Stimulated activated CD4-positive, alpha-beta T cell treated with anti-CD3 and anti-CD28 coated beads, TNF-alpha, amount 100 ng/mL, for 48 hours (primary cell): ENCODE measurements at places on chromosomes 11 and 22.

DNA sequence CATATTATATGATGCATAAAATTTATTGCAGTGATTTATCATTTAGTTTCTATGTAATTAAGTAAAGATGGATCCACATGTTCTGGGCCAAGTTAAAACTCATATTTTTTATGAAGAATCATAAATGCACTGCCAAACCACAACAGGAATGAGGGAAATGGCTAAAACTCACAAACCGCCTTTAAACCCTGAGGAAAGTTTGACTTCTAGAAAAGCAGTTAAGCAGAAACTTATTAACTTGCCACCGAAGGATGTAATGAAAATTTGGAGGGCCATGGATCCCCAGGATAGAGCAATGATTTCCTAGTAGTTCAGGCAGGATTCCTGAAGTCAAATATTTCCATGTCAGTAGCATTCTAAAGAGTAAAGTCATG lies 218.3 kb upstream of the CTSC start:
- no peak for DNase-seq

DNA sequence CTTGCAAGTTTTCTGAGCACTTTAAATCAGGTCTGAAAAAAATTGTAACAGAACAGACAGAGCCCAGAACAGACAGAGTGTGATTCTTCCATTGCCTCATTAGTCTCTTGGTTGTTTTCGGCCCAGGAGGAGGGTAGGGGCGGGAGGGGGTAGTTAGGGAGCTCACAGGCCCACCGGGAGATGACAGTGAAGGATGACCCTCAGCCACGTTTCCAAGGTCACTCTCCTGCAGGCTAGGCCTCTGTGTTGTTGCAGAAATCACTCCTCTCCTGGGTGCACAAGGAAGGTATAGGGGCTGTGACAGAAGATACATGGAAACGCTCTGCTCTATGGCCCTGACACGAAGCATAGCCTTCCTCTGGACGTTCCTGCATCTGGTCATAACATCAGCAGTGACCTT lies 69.3 kb downstream of the ABTB2 start:
- no peak for DNase-seq

DNA sequence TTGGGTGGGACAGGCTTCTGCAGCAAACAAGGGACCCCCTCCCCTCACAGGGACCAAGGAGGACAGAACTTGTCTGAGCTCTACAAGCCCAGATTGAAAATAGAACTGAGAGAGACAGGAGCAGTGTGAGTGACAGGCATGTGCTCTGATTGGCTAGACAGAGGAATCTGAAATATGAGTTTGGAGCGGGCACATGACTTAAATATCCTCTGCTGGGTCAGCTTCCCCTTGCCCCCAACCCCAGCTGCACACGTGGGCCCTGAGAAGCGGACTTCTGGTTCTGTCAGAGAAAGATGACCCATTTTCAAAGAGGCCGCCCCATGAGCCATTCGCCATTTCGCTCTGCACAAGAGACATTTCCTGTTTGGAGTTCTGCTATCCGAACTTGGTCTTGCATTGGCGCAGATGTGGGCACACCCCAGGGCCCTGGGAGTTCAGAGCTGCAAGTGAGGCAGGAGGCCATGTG lies 5.3 kb downstream of the TUBA8 start:
- DNase-seq: no peak

DNA sequence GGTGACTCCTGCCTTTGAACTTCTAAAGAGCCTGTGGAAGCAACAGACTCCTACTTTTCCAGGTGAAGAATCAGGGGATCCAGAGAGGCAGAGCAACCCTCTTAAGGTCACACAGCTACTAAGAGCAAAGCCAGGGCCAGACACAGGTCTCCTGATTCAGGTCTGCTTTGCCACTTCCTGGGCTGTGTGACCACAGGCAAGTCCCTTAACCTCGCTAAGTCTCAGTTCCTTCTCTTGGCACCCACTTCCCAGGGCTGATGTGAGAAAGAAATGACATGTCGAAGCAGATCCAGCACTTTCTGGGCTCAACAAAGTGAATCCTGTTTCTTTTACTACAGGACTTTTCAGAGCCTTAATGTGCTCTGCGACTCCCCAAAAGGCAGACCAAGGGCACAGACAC lies 30.2 kb downstream of the UQCR10 start:
- no peak for DNase-seq
